Right ventricle myocardium inferior (tissue), 1 donor: ENCODE measurements at places on chromosomes 2 and 18.

- no peak for DNase-seq
These were observed 11.5 kb downstream of the GNLY start for GRCh38 chr2:85705680-85706039.

GRCh38 chr2:169732583-169733358 lies 861 bp upstream of the KLHL23 start:
- no peak for DNase-seq

GRCh38 chr2:106025796-106026195 lies 168.3 kb downstream of the UXS1 start:
- DNase-seq = no peak

DNA sequence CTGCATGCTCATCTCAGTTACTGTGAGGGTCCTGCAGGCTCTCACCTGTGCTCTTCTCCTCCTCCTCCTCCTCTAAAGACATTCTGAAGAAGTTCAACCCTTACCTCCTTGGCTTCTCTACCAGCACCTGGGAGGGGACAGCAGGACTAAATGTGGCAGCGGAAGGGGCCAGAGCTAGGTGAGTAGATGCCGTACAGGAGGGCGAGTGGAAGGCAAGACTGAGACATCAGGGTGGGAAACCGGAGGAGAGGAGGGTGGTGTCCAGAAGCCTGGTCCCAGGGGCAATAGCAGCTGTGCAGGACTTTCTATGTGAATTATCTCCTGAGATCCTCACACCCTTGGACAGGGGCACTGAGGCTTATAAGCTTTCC lies 124.9 kb downstream of the PLB1 start:
- no peak for DNase-seq

GRCh38 chr2:29657674-29658073 lies 263.7 kb downstream of the ALK start:
- DNase-seq = no peak
